BE2C (cell line): ENCODE measurements at places on chromosomes 2 and 18.

DNA sequence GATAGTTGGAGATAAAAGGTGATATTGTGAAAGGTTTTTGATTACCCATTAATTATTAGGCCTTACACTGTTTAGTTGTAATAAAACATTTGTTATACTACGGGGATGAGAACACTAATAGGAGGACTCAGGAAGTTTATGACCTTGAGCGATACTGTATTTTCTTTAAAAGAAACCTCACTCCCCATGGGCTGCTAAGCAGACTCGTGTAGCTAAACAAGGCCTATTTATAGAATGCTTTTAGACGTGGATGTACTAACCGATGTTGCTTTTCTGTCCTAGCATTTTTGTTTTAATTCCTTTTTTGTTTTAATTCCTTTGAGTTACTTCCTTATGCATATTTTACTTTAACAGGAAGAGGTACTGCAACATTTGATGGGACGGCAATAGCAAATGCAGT, 22.9 kb downstream of the MSH6 start:
- DNase-seq = no peak

- no peak for DNase-seq
Observed at GRCh38 chr18:13457327-13457726, 238.8 kb downstream of the LDLRAD4 start.

DNA sequence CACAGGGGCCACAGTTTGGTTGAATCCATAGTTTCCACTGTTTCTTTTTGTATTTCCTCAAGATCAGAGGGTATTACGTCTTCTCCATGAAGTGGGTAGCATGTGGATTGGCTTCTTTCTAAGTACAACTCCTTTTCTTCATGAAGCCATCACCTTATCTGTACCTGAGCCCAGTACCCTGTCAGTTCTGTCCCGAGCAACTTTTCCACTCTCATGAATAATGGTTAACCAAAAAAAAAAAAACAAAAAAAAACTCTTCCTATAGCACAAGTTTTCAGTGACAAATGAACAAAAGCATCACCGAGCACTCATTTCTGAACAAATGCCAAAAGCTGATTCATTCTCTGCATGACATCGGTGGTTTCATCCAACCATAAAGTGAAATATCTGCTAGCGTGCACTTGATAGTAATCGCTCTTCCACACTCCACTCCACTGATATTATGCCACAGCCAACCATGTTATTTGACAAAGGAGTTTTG, 53.0 kb upstream of the CCDC150 start:
- no peak for DNase-seq

GRCh38 chr18:47781561-47781960, 148.9 kb downstream of the SMAD2 start:
- DNase-seq = no peak

- DNase-seq = no peak
Observed at GRCh38 chr2:74856004-74856578, 22.2 kb downstream of the HK2 start.

GRCh38 chr2:237327175-237327950, 86.6 kb downstream of the COL6A3 start:
- no peak for DNase-seq

DNA sequence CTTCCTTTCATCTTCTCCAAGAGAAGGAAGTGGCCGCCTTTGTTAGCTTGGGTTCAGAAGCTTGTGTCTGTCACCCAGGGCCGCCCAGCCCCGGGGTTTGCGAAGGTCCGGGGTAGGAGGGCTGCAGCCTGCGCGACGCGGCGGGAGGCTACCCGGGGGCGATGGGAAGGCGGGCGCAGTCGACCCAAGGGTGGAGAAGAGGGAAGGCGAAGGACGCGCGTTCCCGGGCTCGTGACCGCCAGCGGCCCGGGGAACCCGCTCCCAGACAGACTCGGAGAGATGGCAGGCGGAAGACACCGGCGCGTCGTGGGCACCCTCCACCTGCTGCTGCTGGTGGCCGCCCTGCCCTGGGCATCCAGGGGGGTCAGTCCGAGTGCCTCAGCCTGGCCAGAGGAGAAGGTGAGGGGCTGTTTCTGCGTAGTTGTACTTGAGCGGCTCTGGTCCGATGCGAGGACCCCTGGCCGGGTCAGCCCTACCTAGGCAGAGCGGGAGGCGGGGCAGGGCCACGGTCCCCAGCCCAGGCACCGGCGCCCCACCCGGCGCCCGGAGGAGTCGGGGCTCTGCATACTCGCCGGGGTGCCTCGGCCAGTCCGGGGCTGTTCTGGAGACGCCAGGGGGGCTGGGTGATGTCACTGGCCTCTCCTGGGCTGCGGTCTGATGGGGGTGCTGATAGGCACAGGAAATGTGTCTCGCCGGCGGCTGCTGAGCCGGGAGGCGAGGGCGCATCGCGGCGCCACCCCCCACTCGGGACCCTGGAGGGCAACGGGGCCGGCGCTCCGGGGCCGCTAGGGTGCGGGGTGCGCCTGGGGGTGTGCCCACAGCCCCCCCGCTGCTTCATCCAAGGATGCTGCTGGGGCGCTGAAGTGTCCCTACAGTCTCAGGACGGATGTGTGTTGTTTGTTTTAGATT, at the start of gene QPCT:
QPCT (plus strand) TSS at position 178 of the 909 bp plus-strand sequence; CDS start at position 280, 102 bp downstream.
- DNase-seq = peak; percentile 42

- DNase-seq = no peak
Observed at GRCh38 chr2:145166731-145167302, 646.9 kb upstream of the ZEB2 start.

DNA sequence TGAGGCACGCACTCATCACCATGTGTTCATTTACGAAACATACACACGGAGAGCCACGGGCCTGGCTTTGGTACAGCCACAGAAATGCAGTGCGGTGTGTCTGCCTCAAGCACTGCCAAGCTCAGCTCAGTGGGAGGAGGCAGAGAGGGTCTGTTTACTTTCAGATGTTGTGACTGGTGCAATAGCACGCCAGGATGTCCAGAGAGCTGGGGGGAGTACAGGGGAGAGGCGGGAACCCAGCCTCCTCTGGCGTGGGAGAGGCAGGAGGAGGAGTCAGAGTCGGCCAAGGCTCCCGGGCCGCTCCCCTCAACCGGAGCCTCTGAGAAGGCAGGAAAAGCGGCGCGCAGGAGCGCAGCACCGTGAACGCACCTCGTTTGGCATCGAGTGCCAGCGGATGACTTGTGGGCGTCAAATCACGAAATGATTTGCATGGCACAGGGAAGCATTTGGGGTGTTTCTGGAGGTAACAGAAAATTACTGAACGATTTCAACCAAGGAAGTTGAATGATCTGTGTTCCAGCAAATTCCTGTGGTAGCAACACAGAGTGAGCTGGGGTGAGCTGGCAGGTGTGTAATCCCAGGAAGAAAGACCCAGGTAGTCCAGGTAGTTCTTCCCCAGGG, 143.0 kb downstream of the ZNF516 start:
- peak; percentile 80 for DNase-seq

DNA sequence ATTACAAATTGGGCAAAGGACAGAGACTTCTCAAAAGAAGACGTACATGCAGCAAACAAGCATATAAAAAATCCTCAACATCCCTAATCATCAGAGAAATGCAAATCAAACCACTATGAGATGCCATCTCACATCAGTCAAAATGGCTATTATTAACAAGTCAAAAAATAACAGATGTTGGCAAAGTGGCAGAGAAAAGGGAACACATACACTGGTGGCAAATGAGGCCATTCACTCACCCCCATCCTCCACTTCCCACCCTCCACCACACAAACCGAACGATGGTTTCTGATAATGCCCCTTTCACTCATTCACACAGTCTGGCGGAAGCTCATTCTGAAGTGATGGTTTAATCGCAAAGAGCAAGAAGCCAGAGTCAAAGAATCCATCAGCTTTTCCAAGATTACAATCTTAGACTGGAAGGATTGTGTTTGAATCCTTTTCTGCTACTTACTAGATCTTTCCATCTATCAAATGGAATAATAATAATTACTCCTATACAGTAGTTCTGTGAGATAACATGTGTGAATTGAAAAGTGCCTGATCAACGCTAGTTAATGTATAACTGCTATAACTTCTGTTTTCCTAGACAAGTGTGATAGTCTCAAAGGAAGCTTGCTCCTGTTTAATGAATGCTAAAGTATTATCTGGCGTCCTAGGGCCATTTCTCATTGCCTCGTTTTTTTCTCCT, 16.9 kb upstream of the CD28 start:
- no peak for DNase-seq

DNA sequence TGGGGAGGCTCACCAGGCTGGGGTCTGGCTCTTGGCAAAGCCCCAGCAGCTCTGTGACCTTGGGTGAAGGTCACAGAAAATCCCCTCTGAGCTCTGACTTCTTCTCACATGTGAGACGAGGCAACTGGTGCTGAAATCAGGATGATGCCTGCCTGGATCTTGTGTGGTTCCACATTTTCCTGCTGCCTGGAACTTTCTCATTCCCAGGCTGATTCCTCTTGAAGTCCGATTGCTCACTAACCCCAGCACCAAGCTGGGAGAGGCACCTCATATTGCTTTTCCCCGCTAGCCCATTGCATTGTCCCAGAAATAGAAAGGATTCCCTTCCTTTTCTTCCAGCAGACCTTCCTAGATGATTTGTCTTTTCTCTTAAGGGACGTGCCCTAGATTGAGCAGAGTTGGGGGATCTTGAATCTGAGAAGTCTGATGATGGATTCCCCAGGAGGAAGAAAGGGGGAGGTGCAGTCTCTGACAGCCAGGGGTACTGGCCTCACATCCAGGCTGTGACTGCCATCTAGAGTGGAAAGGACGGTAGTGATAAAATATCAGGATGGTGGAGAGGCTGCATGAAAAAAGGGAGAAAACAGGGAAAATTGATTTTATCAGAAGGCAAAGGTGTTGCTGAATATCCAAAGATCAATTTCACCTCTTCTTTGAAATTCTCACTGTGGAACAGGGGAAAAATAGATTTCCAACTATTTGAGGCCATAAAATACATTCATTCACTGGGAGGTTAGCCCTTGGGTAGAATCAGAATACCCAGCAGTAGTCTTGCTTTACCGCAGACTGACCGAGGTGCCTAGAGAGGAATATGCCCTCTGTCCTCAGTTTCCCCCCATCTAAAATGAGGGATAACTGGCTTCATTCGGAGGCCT, 96.3 kb downstream of the FAM210A start:
- peak; percentile 59 for DNase-seq

GRCh38 chr2:27298391-27299080, 9.7 kb downstream of the UCN start:
- DNase-seq = no peak

DNA sequence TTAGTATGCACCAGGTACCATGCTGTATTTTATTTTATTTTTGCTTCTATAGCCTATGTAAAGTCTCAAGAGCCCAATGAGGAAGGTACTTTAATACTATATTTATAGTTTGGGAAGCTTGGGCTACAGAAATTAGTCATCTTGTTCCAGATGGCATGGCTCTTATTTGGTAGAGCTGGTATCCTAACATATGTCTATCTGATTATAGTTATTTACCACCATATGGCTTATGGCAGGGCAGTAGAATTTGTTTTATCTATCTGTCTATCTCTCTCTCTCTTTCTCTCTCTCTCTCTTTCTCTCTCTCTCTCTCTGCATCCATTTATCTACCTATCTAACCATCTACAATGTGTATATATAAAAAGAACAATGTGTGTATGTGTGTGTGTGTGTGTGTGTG, 1293.7 kb upstream of the SLC39A10 start:
- DNase-seq = no peak

- peak; percentile 68 for DNase-seq
Observed at GRCh38 chr18:35467624-35468016, 30.1 kb downstream of the INO80C start.

DNA sequence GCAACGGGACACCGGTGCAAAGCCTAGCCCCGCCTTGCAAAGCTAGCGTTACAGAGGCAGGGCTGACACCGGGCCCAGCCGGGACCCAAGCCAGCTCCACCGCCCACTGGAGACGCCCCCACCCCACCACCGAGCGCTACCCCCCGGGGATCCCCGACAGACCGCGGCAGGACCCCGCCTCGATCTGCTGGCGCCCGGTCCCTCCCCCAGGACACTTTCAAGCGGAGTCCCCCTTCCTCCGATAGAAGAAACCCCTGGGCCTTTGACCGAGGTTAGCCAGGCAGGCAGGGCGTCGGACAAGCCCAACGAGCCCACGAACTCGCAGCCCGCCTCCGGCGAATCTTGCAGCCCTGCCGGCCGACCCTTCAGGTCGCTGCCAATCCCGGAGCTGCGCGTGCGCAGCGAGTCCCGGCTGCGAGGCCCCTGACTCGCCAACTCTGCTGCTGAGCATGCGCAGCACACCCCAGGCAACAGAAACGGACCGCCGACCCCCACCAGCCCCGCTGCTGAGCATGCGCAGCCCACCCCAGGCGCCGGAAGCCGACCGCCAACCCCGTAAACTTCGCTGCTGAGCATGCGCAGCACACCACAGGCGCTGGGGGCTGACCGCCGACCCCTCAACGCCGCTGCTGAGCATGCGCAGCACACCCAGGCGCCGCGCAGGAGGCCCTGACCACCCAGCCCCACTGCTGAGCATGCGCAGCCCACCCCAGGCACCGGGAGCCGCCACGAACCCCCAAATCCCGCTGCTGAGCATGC, 656 bp downstream of the ADI1 start:
- peak; percentile 100 for DNase-seq

DNA sequence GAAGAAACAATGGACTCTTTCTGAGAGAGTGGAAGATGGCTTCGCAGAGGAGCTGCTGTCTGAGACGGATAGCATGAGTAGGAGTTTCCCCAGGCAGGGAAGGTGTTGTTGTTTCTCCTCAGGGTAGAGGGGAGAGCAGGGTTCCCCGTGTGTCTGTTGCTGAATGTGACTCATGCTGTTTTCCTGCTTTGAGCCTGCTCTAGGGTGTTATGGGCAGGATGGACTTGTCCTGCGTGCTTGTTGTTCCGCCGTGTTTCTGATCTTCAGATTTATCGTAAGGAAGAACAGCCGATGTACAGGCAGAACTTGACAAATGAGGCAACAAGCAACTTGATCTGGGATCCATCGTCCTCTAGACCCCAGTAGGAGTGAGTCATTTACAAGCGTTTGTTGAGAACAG, 19.7 kb upstream of the MYCN start:
- no peak for DNase-seq

DNA sequence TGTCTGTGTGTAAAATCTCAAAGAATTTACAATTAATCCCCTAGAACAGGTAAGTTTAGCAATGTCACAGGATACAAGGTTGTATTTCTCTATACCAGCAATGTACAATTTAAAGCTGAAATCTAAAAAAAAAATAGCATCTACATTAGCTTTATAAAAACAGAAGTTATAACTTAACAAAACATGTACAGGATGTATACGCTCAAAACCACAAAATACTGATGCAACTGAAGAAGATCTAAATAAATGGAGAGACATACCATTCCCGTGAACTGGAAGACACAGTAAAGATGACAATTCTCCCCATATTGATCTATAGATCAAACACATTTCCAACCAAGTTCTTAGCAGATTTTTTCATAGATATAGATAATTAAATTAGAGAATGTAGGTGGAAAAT, 17.5 kb upstream of the RANBP2 start:
- no peak for DNase-seq
